ENCODE measurements at places on chromosomes 7 and 10.

DNA sequence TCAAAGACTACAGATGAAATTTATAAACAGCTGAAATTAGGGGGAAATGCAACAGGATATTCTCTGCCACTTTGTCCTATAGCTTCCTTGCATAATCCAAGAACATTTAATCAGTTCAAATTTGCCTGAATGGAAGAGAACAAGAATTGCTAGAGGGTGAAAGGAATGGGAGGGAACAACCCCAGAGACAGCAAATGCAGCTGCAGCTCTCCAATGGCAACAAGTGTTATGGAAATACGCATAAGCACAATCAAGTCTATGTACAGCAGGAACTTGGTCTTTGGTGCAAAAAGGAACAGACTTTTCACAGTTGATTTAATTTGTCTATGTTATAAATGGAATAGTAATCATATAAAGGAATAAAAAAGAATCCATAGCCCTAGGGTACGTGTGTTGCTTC, 269.0 kb upstream of the ETV1 start:
- DNase-seq: no peak

DNA sequence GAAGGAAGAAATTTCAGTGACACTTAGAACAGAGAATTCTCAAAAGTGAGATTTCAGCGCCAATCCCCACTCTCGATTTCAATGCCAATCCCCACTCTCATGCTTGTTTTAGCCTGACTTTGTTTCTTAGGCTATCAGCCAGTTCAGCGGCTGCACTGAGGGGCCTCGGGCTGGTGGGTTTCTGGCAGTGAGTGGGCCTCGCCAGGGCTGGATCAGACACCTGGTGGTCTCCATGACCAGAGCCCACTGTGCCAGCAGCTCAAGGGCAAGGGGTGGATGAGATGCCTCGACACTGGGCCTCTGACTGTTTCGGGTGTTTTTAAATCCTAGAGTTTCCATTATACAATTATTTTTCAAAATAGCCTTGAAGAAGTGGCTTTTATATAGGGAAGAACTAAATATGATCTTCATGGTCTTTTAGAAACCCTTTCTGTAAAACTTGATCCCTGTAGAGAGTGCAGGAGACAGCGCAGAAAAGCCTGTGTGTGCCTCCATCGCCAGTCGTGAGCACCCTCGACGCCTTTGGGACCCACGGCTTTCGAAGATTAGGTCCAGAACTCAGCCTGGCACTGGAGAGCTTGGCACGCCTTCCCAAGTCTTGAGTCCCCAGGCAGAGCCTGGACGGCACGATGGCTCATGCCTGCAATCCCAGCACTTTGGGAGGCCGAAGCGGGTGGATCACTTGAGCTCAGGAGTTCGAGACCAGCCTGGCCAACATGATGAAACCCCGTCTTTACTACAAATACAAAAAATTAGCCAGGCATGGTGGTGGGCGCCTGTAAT, 76.2 kb downstream of the INPP5A start:
- DNase-seq: no peak

DNA sequence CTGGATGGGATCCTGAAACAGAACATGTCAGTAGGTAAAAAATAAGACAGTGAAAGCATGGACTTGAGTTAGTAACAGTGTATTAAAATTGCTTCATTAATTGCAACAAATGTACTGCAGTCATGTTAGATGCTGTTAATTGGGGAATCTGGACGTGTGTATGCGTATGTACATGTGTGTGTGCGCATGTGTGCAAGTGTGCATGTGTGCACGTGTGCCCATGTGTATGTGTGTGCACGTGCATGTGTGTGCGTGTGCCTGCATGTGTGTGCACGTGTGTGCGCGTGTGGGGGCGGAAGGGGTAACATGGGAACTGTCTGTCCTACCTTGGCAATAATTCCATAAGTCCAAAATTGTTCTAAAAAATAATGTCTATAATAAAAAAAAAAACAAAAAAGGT, 67.3 kb downstream of the SMURF1 start:
- DNase-seq: no peak

DNA sequence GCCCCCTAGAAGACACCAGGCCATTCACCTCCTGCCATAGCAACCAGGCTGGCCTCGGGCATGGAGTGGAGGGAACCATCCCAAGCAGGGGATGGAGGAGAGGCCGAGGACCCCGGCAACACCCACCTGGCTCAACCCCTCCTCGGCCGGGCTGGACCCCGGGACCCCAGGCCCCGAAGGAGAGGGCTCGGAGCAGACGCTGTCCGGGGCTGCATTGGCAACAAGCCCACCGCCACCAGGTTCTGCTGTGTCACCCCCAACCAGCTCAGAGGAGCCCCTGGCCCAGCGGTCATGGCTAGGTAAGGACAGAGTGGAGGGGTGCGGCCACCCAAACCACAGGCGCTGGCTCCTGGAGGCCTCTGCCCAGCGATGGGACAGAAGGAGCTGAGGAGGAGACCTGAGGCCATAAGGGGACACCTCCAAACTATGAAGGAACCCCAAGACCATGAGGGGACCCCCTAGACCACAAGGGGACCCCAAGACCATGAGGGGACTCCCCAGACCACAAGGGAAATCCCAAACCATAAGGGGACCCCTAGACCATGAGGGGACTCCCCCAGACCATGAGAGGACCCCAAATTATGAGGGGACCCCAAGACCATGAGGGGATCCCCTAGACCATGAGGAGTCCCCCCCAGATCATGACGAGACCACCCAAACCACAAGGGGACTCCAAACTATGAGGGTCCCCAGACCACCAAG, 74.7 kb upstream of the PDGFA start:
- no peak for DNase-seq
